ENCODE measurements at places on chromosomes 16 and 17.

GRCh38 chr17:68446626-68447041 is 10.7 kb downstream of the WIPI1 start:
- no peak for DNase-seq

DNA sequence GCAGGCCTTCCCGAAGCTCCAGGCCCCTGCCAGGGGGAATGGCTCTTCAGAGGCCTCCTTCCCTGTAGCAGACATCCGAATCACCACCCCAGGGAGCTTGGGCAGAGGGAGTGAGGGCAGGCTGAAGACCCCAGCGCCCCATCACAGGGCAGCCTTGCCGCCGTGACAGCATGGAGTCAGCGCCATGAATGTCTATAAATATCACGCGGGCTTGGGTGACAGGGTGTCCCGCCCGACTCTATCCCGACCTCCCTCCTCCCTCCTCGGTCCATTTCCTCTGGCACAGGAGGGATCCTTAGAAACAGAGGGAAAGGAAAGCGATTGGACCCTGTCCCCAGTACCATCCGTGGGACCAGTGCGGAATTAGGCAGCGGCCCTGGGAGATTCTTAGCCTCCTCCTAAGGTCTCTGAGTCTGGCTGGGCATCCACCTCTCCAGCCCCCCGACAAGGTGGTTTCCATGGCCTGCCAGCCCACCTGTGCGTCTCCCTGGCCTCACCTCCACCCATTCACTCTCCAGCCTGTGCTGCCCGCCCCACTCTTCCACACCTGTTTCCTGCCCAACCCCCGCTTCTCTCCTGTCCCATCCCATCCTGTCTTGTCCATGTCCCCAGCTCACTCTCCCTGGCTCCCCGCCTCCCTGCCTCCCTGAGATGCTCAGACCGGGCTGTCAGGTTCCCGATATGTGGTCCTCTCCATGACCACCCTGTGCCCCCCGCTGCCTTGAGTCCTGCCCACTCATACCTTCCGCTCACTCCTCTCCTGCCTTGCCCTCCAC is 5.1 kb downstream of the ATP2A1 start:
- no peak for DNase-seq

DNA sequence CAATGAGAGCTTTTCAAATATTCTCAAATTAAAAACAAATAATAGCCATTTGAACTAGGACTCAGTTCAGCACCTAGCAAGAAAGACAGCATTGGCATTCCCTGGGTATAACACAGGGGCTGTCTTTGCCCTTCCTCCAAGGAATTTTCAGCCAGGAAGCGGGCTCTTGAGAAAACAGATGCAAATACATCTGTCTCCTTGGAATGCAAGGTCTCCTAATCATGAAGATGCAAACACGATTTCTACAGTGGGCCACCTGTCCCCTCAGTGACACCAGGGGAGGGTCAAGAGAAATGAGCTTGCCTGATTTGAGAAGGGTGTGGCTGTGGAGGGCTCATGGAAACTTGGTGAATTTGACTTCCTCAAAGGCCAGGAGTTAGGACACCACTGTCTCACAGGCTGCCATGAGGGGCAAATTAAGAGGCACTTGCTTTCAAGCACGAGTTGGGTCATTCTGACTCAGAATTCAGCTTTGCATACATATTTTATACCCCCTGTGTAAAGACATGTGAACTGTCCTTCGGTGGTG is 24.5 kb upstream of the SUPT4H1 start:
- DNase-seq: no peak

DNA sequence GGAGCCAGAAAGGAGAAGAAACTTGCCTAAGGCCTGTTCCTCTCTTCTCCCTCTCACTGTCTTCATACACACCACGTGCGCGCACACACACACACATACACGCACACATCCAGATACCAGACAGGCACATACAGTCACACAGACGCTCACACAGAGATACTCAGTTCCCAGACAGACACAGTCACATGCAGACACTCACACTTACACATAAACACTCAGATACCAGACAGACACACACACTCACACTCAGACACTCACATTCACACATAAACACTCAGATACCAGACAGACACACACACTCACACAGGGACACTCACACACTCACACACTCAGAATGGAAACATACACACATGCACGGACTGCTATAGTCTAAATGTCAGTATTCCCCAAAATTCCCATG is 24.1 kb upstream of the MMP2 start:
- DNase-seq: no peak

DNA sequence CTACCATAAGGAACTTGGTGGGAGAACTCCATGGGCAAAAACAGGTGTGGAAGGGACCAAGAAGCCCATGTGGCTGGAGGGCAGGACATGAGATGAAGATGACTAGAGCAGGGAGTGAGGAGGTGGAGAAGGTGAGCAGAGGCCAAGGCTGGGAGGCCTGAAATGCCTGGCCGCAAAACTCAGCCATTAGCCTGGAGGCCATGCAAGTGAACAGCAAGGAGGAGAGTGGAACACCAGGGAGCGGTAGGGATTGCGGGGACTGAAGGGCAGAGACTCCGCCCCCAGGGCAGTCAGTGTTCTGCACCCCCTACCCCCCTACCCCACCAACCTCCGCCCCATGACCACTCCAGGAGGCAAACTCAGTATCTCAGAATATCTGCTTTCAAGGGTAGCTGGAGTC is 17.0 kb downstream of the BCL7C start:
- no peak for DNase-seq

- DNase-seq: no peak
These were observed 49.9 kb upstream of the COX10 start for GRCh38 chr17:14019186-14019956.

DNA sequence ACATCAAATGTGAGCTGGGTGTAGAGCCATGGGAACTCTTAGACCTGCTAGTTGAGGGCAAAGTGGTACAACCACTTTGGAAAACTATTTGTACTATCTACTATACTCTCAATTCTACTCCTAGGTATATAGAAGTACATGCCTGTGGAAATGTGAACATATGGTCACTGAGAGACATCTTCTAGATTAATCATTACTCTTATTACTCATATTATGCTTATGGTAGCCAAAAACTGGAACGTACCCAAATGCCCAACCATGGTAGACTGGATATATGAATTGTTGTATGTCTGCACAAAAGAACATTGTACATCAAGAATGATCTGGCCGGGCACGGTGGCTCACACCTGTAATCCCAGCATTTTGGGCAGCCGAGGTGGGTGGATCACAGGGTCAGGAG is 2.7 kb downstream of the WDR45B start:
- no peak for DNase-seq

GRCh38 chr17:7133424-7133823 is 18.8 kb upstream of the ASGR2 start:
- no peak for DNase-seq

DNA sequence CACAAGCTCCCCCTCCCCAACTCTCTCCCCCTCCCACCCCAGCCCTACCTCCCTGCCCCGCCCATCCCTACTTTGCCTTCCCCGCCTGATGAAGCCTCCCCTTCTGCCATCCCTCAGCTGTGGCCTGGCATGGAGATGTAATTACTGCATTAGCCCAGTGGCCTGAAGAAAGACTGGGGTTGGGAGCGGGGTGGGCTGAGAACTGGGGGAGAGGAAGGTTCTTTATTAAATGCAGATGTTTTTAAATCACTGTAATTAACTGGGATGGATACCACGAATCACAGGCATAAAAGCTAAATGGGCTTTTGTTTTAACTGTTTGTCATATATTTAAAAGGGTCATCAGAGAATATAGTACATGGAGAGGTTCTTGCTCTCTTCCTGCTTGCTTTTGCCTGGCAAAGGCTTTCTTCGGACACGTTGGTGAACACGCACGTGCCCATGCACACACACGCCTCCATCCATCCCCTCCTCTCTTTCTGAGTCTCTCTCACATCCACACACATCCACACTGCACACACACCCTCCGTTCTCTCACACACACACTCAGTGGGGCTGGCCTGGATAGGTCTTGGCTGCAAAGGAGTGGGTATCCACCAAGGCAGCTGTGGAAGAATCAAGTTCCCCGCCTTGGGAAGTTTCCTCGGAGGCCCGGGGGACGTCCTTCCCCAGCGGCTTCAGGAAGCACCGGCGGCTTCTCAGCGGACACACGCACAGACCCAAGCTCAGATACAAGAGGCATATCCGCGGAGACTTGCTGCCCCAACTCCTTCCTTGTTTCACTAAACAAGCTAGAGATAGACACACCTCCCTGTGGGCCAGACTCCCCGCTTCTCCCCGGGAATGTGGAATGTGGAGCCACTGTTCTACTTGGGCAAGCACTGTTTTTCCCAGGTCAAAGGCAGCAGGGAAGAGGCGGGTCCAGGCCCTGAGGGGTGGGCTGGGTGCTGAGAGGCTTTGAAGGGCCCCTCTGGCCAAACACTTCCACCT is 27.4 kb upstream of the TNRC6C start:
- no peak for DNase-seq

DNA sequence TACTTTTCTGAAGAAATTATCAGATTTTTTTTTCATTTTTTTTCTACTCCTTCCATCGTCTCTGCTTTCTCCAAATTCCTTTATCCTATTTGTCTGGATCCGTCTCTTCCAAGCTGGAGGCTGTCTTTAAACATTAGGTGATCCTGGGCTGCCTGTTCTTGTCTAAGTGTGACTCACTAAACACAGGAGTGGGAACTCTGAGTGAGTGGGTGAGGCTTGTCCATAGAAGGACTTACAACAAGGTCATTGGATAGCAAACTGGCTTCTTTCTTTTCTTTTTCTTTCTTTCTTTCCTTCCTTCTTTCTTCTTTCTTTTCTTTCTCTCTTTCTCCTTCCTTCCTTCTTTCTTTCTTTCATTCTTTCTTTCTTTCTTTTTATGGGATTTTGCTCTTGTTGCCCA is 18.2 kb downstream of the ALOX15 start:
- DNase-seq: no peak

GRCh38 chr16:19835968-19836421 is 48.7 kb downstream of the GPRC5B start:
- no peak for DNase-seq

GRCh38 chr16:79497606-79498350 is 102.8 kb downstream of the MAF start:
- DNase-seq: no peak

GRCh38 chr17:78313735-78314648 is 45.9 kb downstream of the SOCS3 start:
- peak; percentile 78 for DNase-seq

- peak; percentile 81 for DNase-seq
These were observed 7.9 kb upstream of the PAM16 start for GRCh38 chr16:4358831-4359561.

DNA sequence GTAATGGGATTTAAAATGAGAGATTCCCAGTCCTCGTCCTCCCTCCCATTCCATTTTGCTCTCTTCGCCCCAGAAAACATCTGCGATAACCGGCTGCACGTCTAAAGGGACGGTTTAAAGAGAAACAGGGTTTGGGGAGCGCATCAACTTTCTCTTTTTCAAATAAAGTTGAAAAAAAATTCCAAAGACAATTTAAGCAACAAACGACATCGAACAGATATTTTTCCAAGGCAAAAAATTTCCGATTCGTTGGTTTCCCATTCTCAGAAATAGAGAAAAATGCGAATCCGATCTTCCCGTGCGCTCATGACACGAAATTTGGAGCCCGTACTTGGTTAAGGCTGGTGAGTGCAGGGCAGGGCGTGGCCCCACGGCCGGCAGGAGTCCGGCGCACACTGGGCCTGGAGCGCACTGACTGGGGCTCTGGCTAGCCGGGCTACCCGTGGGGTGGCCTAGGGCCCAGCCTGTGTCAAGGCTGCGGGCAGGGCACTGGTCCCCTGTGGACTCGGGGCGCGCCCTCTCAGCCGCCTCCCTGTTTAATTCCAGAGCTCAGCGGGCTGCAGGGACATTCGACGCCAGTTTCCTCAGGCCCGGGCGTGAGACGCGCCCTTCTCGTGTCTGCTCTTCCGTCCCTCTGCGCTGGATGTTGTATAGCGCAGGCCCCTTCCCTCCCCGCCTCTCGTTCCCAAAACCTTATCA is 17.9 kb upstream of the ZFHX3 start:
- DNase-seq: no peak

Data from GM12892 (cell line).